ENCODE measurements at places on chromosomes 7 and 10. TPM values are rescaled to one million over a fixed set of nuclear protein-coding genes. Genes with fewer than 3 reads are reported as not detected.

MRLN gene
- total RNA-seq, result not detected

HOXA6 gene
- total RNA-seq, result not detected

DNA sequence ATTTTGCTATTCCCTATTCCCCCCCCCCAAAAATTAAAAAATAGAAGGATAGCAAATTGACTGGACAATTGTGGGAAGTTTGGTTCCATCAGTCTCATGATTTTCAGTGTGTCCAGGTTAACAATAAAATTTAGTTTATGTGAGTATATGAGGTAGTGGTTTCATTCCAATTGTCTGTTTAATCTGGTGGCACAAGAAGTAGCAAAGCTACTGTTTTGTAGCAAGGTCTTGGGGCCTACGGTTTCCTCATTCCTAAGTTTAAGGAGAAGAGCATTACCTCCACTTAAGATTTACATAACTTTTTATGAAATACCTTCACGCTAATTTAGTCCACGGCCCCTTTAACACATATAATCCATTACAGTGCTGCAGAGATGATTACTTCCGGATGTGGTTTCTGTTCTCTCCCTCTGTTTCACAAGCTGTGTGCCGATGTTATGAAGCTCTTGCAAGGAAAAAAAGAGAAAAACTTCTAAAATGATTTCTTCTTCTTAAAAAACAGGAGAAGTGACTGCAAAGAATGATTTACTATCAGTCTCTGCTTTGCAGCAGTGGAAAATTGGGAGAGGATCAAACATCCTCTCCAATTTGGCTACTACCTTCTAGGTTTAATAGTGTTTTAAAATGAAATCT, 32.7 kb upstream of the NPVF start:
- DNase-seq, result no peak

FGFBP3 gene
- 3.4 TPM for total RNA-seq

PAPOLB gene
- not detected for total RNA-seq

DNA sequence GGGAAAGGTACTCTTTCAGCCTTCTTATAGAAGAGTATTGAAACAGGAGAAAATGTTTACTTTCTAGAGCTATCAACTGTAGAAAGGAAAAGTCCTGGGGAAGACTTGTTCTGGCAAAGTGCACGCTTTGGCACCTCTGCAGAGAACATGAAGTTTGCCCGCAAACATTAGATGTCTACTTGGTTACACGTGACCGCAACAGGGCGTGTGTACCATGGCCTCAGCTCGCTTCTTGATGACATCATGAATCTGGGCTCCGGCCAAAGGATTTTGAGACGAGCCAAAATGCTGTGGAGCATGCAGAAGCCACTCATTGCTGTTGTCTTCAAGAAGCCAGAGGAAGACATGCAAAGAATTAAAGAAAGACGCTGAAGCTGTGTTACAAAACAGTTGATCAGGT, 8.6 kb upstream of the TAS2R60 start:
- DNase-seq, result no peak

DNA sequence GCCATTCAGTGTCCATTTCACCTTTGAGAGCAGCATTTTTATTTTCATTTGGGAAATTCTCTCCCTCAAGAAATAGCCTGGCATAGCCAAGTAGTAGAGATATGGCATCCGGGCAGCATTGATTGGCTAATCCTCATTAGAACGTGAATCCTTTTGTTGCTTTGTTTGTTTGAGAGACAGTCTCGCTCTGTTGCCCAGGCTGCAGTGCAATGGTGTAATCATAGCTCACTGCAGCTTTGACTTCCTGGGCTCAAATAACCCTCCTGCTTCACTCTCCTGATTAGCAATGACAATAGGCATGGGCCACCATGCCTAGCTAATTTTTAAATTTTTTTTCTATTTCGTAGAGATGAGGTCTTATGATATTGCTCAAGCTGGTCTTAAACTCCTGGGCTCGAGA, 1174.9 kb upstream of the AUTS2 start:
- no peak for DNase-seq

GRCh38 chr7:116591202-116592040, 66.6 kb downstream of the CAV1 start:
- DNase-seq, result no peak

GRCh38 chr7:30844483-30844874, 67.2 kb upstream of the AQP1 start:
- no peak for DNase-seq

AHCYL2 gene
- total RNA-seq, result 51.4 TPM

DNA sequence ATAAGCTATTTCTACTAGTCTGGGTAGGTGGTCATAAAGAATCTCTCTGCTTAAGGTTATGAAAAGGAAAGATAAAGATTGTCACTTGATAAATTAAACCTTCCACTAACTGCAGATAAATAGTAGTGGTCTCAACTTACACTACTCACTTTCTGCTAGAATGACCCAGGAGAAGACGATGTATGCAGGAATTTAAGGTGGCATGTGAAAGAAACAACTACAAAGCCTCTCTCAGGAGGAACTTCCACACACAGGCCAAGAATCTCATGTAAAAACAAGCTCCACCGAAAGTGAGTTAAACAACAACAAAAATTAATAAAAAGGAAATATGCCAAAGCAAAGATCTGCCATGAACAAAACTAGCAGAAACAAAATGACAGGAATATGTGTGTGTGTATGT, 165.4 kb downstream of the CDC14C start:
- DNase-seq, result no peak

DNA sequence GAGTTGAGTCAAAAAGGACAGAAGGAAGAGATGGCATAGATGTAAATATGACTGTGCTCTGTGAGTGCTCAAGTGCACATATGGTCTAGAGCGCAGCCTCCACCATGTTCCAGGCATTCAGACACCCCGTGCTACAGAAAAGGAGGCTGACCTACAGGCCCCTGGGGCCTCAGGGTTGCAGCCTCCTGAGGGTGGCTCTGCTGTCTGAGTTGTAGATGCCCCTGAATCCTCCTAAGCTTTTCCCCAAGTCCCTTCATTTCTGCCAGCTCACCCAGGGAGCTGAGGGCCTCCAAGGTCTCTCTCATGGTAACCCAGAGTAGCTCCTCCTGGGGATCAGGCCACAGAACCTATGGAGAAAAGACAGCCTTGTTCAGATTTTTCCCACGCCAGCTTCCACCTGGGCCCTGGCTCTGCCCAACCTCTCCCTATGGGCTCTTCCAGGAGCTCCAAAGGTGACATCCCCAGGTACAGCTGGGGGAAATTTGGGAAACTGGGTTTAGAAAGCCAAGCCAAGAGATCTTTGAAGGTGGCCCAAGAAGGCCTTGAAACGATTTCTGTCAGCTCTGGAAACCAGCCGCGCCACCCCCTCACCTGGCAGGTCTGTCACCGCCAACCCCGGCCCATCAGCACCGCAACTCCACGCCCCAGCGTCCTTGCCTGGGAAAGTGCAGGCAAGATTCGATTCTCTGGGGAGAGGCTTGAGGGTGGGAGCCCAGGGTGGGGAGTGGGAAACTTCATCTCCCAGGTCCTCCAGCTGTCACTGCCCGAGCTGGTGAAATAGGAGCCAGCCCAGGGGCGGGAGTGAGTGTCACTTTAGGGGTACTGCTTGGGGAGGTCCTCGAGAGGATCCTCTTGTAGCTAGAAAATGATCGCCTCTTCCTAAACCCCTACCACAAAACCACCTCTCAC, 2.4 kb downstream of the ZNF467 start:
- peak; percentile 54 for DNase-seq

DNA sequence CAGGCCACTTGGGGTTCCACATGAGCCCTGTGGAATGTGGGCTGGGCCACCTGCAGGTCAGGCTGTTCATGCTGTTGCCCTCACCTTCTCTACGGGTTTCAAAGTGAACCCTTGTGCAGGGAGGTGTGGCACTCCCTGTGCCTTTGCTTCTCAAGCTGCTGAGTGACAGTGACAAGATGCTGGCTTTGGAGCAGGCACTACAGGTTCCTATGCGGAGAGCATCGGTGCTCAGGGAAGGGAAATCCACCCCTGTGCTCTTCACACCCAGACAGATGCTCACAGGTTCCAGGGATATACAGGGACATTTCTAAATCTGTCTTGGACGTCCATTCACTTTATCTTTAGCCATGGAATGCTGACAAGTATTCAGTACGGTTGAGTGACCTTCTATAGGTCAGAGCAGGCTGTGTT, 1005.0 kb downstream of the LRMDA start:
- no peak for DNase-seq

- DNase-seq, result no peak
Observed at GRCh38 chr7:116644628-116645027, 27.4 kb upstream of the MET start.

- DNase-seq, result no peak
Observed at GRCh38 chr10:24616536-24616935, 107.2 kb downstream of the ARHGAP21 start.

ARMC3 gene
- total RNA-seq, result 0.52 TPM

DNA sequence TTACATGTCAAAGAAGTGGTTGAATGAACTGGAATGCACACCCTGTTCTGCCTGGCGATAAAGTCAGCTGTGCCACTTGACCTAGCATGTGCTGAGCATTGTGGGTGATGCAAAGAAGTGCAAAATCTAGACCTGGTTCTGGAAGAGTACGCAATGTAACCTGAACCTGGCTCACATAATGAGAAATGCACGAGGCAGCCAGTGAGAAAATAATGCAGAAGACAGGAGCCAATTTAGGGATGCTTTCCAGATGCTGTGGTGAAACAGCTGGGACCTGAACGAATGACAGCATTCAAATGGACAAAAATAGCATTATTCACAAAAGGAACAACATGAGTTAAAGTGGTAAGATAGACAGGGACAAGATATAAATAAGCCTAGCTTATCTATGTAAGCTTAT, 402.6 kb downstream of the SORCS1 start:
- no peak for DNase-seq

SLC26A5 gene
- not detected for total RNA-seq

EGR2 gene
- 5.9 TPM for total RNA-seq

IDI2 gene
- not detected for total RNA-seq

DNA sequence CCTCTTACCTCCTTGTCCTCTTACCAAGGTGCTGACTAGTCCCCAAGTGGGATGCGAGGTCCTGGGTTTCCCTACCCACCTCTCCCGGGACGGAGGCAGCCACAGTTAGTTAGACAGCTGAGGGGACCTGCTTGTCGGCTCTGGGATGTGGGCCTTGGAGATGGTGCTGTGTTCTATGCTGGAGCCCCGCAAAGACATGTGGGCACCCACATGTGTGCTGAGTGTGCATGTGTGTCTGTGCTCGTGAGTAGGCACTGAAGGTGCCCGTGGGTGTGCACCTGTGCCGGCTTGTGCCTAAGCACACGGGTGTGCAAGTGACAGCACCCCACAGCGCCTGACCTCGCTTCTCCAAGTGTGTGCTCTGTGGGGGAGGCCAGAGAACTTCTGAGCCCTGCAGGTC, 62.2 kb downstream of the NEURL1 start:
- no peak for DNase-seq

DNA sequence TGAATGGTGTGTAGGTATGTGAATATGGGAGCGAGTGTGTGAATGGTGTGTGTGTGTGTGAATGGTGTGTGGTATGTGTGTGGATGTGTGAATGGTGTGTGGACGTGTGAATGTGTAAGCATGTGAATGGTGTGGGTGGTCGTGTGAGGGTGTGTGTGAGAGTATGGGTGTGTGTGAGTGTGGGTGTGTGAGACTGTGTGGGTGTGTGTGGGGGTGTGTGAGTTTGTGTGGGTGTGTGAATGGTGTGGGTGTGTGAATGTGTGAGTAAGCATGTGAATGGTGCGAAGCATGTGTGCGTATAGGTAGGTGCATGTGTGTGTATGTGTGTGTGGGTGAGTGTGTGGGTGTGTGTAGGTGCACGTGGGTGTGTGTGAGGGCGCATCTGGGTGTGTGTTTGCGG, 160.7 kb upstream of the COBL start:
- no peak for DNase-seq

NFE2L3 gene
- 4.9 TPM for total RNA-seq

DNA sequence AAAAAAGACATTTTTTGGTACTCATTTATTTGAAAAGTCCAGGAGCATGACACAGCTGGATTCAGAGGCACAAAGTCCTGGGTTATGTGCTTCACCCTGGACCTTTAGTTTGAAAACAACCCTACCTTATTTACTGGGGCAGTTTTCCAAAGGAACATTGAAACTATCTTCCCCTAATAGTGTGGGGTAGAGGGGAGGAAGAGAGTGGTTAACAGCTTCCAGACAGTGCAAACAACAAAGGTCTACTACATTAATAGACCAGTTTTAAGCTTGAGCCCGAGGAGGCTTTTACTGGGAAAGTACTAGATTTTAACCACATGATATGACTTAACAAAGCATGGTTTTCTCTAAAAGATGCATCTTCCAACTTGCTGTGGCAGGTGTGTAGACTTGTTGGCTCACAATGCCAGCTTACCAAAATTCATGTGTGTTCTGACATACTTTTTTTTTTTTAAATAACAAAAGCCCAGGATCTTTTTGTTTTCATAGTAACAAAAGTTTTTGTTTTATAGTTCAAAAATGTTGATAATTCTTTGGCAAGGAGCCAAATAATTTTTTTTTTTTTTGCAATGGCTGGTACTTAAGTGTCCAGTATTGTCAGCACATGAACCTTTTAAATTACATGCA, 1.8 kb downstream of the GSTO1 start:
- DNase-seq, result no peak

SPAG6 gene
- not detected for total RNA-seq

DNA sequence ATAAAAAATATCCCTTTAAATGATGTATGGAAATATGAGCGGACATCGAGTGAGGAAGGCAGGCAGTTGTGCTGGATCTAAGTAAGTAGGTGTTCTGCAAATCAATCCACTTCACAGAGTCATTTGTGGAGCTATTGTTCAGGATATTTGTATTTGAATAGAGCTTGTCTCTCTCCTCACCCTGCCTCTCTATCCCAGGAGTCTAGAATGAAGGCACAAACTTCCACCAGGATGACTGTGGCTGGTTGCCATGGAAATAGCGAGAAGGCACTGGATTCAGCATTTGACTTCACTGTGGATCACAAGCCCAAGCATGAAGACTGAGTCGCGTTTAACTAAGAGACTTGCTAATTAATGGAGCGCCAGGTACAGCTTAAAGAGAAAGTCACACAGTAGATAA, 53.2 kb downstream of the NPY start:
- no peak for DNase-seq

GJD4 gene
- not detected for total RNA-seq

DNA sequence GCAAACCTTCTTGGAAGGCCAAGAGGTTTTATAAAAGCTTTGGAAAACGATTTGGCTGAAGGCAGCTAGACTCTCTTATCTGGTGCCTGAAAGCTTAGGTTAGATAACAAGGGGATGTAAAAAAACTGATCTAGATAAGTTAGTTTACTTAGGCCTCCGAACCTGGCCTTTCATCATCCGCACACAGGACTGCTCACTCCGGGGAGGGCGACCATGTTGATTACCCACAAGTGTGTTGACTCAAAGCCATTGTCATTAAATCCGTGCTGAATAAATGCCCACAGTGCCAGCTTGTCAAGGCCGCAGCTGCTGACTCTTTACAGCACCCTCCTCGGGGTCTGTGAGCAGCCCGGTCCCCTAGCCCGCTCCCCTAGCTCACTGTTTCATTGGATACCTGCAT, 112.3 kb downstream of the ZFAND4 start:
- no peak for DNase-seq

PDK4 gene
- total RNA-seq, result 234 TPM

- peak; percentile 25 for DNase-seq
Observed at GRCh38 chr7:64947252-64948000, 43.4 kb downstream of the ZNF117 start.

Measured in body of pancreas (tissue), 4 donors.